ENCODE measurements at places on chromosomes 2 and 18. TPM values are rescaled to one million over a fixed set of nuclear protein-coding genes. Genes with fewer than 3 reads are reported as not detected.

DNA sequence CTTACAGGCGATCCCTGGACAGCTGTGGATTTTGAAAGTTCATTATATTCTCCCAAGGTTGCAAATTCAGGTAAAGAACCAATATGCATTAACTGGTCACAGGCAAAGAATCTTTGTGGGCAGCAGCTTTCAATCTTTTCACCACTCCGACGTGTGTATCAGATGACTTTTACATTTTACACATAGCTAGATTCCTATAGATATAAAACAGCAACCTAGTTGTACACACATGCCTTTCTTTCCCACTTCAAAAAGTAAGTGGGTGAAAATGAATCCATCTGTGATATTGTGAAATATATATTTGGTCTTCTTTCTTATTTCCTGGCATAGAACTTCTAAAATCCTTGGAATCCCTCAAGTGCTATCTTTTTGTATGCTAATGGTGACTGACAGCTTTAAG is 72.5 kb downstream of the SCG2 start:
- DNase-seq = no peak

LRP1B gene
- polyA plus RNA-seq = not detected

GALR1 gene
- polyA plus RNA-seq = not detected

DNA sequence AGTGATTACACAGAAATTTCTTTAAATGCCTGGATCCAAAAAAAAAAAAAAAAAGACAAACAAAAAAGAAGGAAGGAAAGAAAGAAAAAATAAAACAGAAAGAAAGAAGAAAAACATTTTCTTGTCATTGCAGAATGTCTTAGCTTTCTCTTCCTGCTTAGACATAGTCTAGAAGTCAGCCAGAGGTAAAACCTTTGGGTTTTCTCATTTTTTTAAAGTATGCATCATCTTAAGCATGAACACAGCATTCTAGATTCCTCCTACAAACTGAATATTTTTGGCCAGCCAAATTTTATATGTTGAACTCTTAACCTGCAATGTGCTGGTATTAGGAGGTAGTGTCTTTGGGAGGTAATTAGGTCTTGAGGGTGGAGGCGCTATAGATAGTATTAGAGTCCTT is 243.9 kb downstream of the TRIB2 start:
- DNase-seq = peak; percentile 53

- no peak for DNase-seq
Measured at GRCh38 chr2:233079473-233079877, 19.3 kb downstream of the INPP5D start.

NT5DC4 gene
- polyA plus RNA-seq = not detected

DNA sequence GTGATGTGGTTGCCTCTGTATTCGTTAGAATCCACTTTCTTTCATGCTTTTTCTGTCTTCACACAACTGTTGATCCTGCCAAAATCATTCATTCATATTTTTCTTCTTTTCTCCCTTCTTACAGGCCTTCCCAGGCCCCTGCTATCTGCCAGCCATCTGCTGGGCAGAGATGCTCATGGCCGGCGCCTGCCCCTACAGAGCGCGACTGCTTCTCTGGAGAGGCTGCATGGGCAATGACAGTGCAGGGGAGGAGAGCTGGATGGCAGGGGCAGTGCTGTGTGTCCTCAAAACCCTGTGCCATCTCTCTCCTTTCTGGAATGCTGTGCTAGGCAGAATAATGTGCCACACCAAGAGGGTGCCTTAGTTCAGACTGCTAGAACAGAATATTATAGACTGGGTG is 125.2 kb downstream of the INHBB start:
- peak; percentile 24 for DNase-seq

SS18 gene
- polyA plus RNA-seq = 67.7 TPM

DNA sequence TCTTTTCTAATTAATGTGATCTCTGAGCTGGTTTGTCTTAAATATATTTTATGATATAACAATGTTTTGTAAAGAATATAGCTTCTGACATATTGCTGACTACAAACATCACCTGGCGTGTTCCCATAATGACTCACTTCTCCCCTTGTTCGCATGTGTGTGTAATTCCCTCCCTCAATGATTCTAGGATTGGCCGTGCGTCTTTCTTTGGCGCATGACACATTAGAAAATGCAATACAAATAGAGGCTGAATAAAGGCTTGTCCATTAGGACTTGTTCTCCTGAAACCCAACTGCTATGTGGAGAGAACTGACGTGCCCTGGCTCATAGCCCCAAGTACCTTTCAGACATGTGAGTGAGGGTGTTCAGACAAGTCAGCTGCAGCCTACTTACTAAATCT is 159.7 kb upstream of the CDH20 start:
- DNase-seq = no peak

DNA sequence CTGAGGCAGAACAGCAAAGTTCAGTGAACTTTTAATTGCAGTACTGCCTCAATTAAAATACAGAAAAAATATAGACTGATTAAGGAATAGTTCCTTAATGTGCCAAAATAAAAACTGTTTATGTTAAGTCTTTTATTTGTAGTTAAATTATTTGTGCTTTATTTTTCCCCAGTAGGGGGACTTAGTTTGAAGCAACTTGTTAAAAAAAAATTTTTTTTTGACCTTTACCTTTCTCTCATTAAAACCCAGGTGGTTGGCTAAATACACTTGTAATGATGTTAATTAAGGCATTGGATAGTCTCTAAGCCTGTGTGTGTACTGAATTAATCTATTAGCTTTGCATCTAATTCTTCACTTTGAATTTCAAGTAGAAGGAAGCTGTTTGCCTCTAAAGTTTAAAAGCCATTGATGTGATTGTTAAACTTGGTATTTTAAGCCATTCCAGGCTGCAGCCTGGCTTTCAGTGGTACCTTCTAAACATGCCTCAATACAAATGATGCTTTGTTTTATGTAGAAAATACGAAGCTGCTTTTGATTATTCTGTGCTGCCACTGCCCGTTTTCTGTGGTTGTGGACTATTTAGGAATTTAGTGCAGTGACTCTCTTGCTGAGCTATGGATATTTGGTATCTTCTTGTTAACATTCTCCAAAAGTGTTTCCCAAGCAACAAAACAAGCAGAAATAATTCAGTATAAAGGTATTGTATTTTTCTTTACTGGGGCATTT is 102.9 kb downstream of the TANC1 start:
- DNase-seq = peak; percentile 83
